ENCODE measurements at places on chromosomes 13 and 19. TPM values are rescaled to one million over a fixed set of nuclear protein-coding genes. Genes with fewer than 3 reads are reported as not detected.
A peak's percentile ranks its signal among the peaks of the same experiment; 100 is the strongest.

DNA sequence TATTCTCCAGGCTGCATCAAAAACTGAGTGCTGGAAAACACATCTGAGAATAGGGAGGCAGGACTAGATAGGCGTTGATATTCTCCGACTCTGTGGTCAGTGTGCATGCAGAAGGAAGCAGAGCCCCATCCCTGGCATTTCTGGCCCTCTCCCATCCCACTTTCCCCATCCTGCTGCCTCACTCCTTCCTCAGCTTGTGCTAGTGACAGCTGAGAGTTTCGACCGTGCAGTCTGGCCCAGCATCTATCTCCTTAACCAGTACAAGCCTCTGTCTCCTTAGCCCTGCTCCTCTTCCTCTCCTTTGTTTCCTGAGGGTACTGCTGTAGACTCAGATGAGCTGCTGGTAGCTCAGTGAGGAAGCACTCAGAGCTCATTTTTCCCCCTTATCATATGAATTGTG, 163.2 kb downstream of the SUCLA2 start:
- no peak for DNase-seq

GRCh38 chr19:4352701-4353121, 9.3 kb downstream of the MPND start:
- peak; percentile 62 for DNase-seq

DNA sequence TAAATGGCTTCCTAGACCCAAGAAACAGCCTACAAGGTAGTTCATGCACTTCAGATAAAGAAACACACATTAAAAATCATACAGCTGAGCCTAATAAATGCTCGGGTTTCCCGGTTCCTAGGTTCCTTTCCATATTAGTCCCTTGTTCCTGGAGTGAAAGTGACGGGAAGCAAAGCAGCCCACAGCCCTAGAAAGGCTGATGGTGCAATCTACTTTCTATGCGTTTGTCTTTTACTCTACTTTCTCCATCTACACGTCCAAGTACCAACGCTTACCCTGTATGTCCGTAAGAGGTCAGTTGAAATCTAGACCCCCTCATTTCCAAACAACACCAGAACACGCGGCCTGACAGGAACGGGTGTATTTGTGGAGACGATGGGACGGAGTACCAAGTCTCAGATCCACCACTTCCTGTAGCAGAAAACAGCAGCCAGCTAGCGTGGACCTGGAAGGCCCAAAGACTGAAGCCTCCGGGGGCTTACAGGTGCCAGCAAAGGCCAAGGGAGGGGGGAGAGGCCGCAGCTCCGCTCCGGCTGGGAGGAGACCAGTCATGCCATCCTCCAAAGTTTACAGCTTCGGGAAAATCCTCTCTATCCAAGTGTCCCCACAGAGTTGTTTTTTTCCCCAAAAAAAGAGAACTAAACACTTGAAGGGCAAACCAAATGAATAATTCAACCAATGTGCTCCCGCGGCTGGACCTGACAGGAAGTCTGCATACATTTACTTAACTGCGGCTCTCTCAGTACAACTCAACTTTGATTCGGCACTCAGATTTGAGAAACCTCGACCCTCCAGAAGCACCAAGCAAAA, 34.1 kb downstream of the STK24 start:
- DNase-seq = no peak

Gene LSR
- total RNA-seq = 45.8 TPM

GRCh38 chr19:45660636-45661035, 7.4 kb upstream of the GIPR start:
- no peak for DNase-seq

Gene RNF113B
- total RNA-seq = not detected

DNA sequence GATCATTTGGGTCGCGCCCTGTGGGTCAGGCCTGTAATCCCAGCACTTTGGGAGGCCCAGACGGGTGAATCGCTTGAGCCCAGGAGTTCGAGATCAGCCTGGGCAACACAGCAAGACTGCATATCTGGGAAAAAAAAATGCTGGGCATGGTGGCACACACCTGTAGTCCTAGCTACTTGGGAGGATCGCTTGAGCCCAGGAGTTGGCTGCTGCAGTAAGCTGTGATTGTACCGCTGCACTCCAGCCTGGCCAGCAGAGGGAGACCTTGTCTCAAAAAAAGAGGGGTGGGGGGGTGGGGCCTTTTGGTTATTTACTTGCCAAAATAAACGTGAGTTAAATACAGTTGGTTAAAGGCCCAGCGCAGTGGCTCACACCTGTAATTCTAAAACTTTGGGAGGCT, 9.8 kb upstream of the ZNF544 start:
- peak; percentile 40 for DNase-seq

Gene CRX
- not detected for total RNA-seq

Measured in CD4-positive, alpha-beta memory T cell (primary cell).